ENCODE measurements at places on chromosomes 13 and 19.

- no peak for DNase-seq
Measured at GRCh38 chr13:58855283-58855682, 1223.7 kb downstream of the PCDH17 start.

- DNase-seq = no peak
Measured at GRCh38 chr19:38793177-38793576, 4.2 kb downstream of the LGALS7B start.

GRCh38 chr19:51691584-51692428, 1.3 kb upstream of the SPACA6 start:
- DNase-seq = no peak

- no peak for DNase-seq
Measured at GRCh38 chr13:50589651-50590054, 253.8 kb downstream of the DLEU7 start.

GRCh38 chr19:51691074-51691583, 2.0 kb upstream of the SPACA6 start:
- DNase-seq = no peak

Data from T-cell (primary cell).